Activated B cell treated with CpG ODN at 0.5 μM for 24 hours (primary cell): ENCODE measurements at places on chromosomes 11 and 22.

DNA sequence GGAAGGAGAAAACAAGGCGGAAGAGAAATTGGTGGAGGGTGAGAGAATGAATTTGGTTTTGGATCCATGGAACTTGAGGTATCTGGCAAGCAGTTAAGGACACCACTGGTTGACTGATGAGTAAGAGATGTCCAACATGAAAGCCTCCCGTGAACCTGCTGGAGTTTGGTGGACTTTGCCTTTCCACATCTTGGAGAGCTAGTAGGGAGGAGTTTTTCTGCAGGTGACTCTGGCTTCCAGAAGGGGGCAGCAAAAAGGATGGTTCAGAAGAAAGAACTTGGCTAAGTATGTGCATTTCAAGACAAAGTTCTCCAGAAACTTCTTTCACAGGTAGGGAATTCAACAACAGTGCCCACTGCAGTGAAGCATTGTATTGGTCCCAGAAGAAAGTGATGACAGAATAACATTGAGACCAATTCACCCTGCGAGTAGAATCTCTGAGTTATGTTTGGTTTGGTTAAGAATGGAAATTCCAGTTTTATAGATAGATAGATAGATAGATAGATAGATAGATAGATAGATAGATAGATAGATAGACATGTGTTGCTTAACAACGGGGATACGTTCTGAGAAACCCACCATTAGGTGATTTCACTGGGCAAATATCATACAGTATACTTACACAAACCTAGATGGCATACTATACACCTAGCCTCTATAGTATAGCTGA, 28.5 kb downstream of the DCDC1 start:
- DNase-seq = no peak

- no peak for DNase-seq
Observed at GRCh38 chr11:77155082-77155475, 27.0 kb downstream of the MYO7A start.

- no peak for DNase-seq
Observed at GRCh38 chr11:69186316-69187260, 30.9 kb downstream of the SMIM38 start.

DNA sequence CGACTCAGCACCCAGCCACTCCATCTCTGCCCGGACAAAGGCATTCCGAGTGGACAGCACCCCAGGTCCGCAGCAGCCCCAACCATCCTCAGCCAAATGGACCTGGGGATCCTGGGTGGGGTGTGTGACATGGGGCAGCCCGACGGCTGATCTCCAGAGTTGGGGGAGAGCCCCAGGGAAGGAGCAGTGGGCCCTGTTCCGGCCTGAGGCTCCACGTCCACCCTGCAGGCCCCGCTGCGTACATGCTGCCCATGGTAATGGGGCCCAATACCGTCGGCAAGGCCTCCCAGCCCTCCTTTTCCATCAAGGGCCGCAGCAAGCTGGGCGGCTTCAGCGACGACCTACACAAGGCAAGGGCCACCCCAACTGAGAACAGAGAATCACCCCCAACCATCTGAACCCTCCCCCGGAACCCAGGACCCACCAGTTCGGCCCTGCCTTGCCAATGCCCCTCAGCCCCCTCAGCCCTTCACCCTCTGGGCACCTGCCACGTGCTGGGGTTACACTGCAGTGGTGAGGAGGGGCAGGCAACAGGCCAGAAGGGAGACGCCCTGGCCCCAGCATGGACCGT, 5.4 kb downstream of the SCGB1C1 start:
- no peak for DNase-seq

- no peak for DNase-seq
Observed at GRCh38 chr22:40758390-40758789, 60.8 kb downstream of the SLC25A17 start.

DNA sequence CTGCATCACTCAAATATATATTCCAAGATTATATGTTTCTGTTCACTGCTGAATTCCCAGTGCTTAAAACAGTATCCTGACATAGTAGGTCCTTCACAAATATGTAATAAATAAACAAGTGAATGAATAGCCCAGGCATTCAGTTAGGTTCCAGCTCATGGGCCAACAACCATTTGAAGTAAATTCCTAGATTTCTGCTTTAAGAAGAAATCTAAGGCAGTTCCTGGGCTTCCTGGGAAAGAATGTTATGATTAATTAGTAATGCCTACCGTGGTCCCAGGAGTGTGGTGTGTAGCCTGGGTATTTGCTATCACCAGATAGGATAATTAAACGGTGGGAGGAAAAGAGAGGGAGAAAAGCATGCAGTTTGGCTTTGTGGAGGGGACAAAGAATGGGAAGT, 576.8 kb downstream of the SOX6 start:
- DNase-seq = no peak

DNA sequence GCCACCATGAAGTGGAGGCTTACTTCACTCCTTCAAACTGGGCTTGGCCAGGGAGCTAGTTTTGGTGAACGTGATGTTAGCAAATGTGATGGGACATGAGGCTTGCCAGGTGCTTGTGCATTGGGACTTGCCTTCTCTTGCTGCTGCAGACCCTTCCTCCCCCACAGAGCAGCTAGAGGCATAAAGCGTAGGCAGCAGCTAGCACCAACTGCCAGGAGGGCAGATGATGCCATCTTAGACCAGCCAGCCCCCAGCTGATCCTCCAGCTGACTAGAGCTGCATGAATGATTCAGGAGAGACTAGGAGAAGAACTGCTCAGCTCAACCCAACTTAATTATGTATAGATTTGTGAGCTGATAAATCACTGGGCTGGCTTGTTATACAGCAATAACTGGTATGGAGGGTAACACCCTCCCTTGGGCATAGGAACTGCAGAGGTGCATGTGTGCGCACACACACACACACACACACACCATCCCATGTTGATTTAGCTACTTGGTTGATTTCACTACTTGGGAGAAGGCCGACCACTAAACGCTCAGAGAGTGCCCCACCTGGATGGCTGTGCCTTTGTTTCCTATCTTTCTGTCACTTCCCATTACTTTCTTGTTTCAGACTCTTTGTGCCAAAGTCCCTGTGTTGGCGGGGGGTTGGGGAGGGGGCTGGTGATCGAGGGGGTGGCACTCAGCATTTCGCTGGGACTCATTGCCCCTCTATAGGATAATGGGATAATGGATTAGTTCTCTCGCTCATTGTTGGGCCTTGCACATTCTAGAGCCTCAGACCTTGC, 202.8 kb downstream of the ADAMTS15 start:
- no peak for DNase-seq

DNA sequence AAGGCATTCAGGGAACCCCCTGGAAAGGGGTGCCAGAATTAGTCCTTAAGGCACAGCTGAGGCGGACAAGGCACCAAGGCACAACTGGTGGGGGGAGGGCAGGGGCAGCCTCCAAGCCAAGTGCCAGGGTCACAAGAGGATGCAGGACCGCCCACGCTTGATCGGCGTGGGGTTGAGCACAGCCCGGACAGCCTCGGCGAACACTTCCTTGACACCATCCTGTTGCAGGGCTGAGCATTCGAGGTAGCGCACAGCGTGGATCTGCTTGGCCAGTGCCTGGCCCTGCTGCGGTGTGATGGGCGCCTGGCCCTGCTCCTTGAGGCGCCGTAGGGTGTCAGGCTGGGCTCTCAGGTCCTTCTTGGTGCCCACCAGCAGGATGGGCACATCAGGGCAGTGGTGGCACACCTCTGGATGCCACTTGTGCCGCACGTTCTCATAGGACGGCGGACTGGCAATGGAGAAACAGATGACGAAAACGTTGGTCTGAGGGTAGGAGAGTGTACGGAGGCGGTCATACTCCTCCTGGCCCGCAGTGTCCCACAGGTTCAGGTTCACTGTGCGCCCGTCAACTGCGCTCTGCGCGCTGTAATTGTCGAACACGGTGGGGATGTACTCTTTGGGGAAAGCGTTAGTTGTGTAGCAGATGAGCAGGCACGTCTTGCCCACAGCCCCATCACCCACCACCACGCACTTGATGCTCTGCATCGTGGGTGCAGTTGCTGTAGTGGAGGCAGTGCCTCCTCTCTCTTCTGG, 13.1 kb downstream of the RHOG start:
- DNase-seq = no peak
